ENCODE measurements at places on chromosomes 4 and X. TPM values are rescaled to one million over a fixed set of nuclear protein-coding genes. Genes with fewer than 3 reads are reported as not detected.

Gene NCAPG
- total RNA-seq, result 75.4 TPM

DNA sequence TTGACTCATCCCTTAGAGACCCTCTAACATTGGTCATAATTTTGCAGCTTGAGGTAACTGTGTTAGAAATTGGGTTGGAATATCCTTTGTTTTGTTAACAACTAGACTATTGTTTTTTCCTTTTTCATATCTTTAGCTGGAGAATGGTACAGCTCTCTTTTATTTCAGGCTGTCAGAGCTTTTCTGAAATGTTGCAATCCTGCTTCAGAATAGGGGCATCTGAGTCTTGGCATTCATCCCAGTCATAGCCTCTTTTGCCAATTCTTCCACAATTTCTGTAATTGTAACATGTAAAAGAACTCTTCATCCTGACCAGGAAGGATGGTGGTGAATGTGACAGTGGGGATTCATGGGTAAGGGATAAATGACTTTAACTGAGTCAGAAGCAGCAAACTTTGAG lies 128.7 kb downstream of the FHIP1A start:
- DNase-seq, result no peak

Gene FGF2
- 48.5 TPM for total RNA-seq

- DNase-seq, result peak; percentile 88
These were observed at the start of gene LDB2 for GRCh38 chr4:16897991-16898827. Gene LDB2 (minus strand): TSS chr4:16898645.

Gene SORBS2
- total RNA-seq, result 0.10 TPM

Gene KLKB1
- total RNA-seq, result not detected

DNA sequence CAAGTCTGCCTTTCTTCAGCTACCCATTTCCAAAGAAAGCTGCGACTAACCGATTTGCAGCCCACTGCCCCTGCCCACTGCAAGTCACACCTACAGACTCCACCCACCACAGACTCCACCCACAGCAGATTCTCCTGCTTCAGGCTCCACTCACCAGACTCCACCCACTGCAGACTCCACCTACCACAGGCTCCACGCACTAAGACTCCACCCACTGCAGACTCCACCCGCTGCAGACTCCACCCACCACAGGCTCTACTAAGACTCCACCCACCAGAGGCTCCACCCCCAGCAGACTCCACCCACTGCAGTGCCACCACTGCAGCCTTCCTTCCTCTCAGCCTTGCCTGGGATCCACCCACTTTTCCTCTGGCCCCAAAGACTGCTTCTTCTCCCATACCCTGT lies 41.3 kb downstream of the ABLIM2 start:
- DNase-seq, result peak; percentile 56

Gene TLR10
- not detected for total RNA-seq

- no peak for DNase-seq
These were observed 9.3 kb downstream of the PDGFRA start for GRCh38 chr4:54238389-54238788.

GRCh38 chr4:183897193-183897592 lies 7.9 kb upstream of the STOX2 start:
- DNase-seq, result no peak

Gene MAML3
- total RNA-seq, result 0.13 TPM

- DNase-seq, result no peak
These were observed 174.4 kb upstream of the TBC1D9 start for GRCh38 chr4:140930557-140930956.

Gene VEGFC
- 30.3 TPM for total RNA-seq

GRCh38 chr4:148405161-148405893 lies 36.9 kb downstream of the NR3C2 start:
- no peak for DNase-seq

- peak; percentile 80 for DNase-seq
These were observed 1.6 kb upstream of the LNX1 start for GRCh38 chr4:53592686-53593501.

GRCh38 chrX:48737940-48738339 lies 23.6 kb upstream of the GLOD5 start:
- no peak for DNase-seq

Gene GUCY1A1
- total RNA-seq, result 1.8 TPM

GRCh38 chr4:146073517-146073916 lies 102.0 kb upstream of the LSM6 start:
- DNase-seq, result no peak

All from MG63 (cell line).